Activated CD8-positive, alpha-beta T cell treated with anti-CD3 and anti-CD28 coated beads, Interleukin-2, amount 10 ng/mL, durations not matched to agents 7 days and 5 days (primary cell): ENCODE measurements at places on chromosomes 7 and 10.

GRCh38 chr7:142813226-142813625, 41.6 kb upstream of the EPHB6 start:
- peak; percentile 22 for DNase-seq

DNA sequence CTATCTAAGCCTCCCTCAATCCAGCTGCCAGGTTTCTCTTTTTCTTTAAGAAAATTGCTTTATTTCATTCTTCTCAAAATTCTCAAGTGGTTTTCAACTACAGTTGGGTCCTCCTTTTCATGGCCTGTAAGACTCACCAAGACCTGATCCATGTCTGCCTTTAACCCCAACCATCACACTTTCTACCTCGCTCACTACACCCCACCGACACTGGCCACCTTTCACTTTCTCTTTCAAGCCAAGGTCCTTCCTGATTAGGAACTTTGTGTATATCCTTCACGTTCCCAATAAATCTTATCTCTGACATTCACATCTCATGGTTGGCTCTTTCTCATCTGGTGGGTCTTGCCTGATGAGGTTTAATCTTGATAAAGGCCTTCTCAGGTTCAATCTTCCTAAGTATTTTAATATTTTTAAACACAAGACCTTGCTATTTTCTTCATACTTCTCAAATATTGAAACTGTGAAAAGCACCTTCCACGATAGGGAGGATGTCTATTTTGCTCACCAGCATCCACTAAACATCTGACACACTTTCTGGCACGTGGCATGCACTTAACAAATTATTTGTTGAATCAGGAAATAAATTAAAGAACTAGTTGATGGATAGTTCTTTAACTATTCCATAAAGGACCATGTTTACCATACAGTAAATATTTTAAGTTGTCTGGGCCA, 624.8 kb downstream of the GRID1 start:
- DNase-seq, result peak; percentile 35

GRCh38 chr7:150586785-150587152, 19.6 kb downstream of the GIMAP4 start:
- DNase-seq, result no peak

GRCh38 chr7:130298544-130299326, 5.8 kb downstream of the CPA4 start:
- no peak for DNase-seq

DNA sequence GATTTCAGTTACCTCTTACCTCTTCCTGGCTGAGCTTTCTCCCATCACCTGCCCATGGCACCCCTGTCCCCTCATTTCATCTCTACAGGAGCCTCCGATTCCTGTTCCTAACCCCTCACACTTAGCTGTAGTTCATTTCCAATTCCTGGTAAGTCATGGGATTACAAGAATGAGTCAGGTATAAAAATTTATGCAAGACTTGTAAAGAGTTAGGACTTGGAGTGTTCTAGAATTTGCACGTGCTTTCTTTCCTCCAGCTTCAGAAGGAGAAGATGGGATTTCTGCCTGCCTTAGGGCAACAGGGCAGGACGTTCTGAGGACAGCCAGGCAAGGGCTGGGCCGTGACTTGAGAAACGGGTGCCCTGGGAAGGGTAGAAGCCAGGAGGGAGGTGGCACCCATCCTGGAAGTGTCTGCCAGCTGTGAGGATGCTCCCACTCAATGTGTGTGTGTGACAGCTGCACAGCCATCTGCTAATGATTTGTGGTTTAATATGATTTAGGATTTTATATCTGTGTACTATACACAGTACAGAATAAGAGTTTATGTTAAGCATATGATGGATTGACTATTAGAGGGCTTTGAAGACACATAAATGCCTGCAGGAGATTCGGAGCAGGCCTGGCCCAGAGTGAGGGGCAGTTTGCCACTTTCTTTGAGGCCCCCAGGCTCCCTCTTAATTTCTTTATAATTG, 81.5 kb upstream of the VIPR2 start:
- DNase-seq, result no peak
